CD4-positive, alpha-beta T cell treated with Interleukin-12 subunit alpha and Interleukin-12 subunit beta, for 1 hour (primary cell): ENCODE measurements at places on chromosomes 1 and 21.

- no peak for DNase-seq
These were observed 19.9 kb upstream of the LPAR3 start for GRCh38 chr1:84912726-84913554.

DNA sequence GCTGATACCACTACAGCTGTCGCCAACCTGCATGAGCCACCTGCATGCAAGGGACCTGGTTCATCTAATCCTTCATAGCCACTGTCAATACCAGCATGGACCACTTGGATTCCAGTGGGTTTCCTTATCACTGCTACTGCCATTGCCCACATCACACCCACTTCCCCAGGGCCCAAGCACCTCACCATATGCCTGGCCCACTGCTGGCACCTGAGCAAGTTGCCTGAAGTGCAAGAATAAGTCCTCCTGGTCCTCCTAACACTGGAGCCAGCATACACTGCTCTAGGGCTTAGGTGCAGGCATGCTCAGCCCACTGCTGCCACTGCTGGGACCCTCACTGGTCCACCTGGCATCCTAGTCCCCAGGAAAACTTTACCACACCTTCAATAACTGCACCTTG lies 1136.8 kb upstream of the ADGRL4 start:
- no peak for DNase-seq

DNA sequence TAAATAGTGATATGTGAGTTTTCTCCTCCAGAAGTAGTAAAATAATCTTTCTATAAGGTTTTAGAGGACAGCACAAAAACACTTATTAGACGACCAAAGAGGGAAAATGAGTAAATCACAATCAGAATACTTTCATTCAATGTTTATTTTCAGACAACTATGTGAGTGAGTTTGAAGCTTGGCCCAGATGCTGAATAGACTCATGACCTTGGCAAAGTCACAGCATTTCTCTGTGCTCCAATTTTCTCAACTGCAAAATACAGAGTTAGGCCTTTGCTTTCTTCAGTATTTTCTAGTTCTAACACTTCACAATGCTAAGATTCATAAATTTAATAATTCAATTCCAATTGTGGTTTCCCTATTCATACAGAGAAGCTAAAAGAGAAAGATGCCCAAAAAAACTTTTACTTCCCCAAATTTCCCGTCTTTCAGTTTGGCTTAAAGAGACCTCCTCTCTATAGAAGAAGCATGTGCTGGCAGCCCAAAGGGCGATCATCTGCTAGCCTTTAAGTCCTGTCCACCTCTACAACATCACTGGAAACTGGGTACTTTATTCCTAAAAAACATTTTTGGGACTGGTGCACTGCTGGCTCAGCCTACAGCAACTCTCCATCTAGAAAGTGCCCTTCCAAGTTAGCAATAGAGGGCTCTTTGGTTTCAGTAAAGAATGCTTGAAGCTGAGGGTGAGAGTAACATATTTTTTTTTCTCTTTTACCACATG lies 116.8 kb upstream of the GORAB start:
- DNase-seq: no peak

DNA sequence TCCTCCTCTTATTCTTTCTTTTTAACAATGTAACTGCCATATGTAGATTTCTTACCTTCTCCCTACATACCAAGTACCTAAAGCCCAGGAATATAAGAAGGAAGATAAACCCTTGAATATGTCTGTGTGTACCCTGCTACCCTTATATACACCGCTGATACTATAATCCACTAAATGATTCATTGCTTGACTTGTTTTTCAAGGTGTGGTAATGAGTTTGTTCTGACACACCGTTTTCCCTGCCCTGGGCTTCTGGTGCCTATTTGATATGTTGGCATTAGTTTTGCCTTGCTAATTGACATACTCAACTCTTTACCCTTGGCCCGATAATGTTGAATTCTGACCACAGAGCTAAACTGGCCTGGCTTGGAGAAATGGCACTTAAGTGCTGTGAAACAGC lies 64.3 kb downstream of the IL23R start:
- no peak for DNase-seq

- no peak for DNase-seq
These were observed 22.5 kb upstream of the ZNF648 start for GRCh38 chr1:182083851-182084486.

DNA sequence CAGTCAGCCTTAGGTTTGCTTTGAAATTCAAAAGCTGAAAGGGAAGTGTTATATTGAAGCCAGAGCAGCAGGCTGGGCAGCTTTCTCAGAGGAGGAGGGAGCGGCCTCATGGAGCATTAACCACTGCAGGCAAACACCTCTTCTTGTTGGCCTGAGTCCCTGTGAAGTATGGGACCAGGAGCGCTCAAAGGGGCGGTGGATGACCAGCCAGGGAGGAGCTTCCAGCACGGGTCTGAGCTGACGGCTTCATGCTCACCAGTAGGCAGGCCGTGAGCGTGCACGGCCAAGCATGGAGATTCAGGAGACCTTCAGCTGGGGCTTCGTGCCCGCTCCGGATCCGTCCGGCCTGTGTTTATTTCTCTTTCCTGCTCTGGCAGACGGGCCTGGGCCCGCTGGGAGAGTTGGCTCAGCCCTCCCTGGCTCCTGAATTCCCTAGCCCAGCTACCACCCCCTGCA lies 245.2 kb downstream of the TRABD2B start:
- DNase-seq: no peak

DNA sequence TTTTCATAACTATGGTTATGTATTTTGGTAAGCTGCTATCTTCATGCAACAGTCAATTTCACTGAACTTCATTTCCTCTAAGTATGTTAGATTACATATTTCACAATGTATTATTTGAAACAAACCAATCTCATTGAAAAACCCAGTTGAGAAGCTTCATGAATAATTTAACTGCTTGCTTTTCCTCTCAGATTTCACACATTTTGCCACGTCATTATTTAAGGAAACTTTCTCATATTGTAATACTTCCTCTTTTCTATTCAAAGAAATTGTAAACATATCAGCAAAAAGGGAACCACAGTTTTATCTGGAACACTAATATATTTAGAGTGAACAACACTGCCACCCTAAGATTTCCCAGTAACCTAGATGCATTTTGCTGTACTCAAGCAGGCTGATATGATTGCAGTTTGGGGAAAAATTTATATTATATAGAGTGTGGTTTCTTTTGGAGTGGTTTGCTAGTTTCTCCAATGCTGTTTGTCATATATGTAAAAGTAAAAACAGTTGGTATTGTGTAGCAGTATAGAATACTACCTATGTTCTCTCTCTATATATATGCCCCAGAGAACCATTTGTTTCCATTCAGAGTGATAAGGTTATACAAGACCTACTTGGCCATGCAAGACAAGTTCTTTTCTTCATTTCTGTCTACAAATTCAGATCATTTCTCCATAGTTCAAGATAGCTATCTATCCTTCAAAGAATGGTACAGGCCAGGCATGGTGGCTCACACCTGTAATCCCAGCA lies 28.4 kb upstream of the AHCTF1 start:
- DNase-seq: peak; percentile 10

DNA sequence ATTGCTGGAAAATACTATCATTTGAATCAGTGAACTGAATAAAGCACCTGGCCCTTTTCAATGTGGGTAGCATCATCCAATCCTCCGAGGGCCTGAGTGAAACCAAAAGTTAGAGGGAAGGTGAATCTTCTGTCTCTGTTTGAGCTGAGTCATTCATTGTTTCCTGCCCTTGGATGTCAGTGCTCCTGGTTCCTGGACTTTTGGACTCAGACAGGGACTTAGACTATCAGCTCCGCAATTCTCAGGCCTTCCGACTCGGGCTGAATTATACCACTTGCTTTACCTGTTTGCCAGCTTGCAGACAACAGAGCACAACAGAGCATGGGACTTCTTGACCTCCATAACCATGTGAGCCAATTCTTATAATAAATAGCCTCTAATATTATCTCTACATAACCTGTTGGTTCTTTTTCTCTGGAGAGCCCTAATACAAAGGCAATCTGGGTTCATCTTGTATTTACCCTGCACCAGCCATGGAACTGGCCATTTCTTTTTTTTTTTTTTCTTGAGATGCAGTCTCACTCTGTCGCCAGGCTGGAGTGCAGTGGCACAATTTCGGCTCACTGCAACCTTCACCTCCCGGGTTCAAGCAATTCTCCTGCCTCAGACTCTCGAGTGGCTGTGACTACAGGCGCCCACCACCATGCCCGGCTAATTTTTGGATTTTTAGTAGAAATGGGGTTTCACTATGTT lies 19.2 kb upstream of the VASH2 start:
- no peak for DNase-seq

DNA sequence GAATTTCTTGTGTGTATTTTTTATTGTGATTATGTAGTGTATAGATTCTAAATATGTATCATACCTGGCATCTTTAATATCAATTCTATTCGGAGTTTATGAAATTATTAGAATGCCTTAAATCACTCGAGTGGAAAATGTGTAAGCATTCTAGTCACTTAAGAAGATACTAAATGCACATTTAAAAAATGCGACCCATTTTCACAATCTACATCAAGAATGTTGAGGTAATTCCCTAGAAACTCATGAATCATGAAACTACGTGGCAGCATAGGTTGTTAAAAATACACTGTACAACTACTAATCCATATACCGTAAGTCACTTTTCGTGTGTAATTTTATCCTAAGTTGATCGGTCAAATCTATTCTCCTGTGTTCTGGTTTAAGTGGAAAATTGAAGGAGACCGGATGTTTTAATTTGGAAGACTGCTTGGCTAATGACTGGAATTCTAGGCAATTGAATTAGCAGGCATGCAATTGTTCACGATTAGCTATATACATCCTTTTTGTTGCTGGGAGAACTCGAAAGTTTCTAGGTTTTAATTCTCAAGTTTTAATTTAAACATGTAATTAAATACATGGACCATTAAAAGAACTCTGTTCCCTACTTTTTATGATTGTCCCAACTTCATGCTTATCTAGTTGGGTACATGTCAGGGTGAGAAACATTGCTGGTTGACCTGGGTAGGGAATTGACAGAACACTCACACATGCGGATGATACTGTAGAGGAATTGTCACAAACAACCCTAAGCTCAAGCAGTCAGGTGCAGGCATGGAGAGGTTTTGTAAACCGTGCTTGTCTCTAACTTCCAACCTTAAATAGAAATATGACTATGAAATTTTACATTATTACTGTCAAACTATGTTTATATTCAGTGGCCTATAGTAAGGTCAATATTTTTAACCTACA lies 6.6 kb downstream of the ZBTB18 start:
- DNase-seq: no peak

GRCh38 chr1:233389169-233389568 lies 61.6 kb downstream of the MAP3K21 start:
- DNase-seq: no peak

DNA sequence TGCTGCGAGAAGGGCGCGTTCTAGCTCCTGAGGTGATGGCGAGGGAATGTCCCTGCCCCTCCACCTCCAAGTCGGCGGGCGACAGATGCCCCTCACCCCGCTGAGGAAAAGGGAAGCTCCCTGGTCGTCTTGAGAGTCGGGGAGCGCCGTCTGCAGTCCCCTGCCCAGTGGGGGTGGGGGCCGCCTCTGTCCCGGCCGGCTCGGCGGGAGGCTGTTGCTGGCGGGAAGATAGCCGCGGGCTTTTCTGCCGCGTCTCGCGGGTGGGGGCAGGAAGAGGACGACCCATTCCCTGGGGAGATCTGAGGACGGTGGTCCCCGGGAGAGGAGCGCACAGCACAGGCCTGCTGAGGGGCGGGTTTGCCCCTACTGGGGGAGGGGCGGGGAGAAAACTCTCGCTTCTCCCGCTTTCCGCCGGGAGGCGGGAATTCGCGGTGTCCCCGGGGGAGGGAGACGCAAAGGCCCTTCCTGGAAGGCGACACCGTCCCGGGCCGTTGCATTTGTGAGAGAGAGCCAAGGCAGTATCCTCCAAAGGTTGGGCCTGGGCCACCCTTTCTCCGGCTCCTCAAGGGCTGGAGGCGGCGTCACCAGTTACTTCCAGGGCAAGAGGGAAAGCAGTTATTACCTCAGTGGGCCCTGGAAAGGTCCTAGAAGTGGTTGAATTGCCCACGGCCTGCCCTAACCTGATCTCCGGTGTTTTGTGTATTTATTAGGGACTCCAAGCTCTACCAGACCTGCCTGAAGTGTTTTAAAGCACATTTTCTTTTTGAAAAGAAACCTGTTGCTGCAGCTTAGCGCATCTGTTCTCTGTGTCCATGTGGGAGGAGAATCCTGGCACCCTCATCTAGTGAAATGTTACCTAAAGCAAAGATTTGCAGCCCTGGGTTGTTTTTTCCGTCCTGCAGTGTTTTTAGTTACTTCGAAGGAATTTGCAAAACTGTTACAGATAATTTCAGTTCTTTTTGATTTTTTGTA lies 648 bp downstream of the S100PBP start:
- peak; percentile 24 for DNase-seq

DNA sequence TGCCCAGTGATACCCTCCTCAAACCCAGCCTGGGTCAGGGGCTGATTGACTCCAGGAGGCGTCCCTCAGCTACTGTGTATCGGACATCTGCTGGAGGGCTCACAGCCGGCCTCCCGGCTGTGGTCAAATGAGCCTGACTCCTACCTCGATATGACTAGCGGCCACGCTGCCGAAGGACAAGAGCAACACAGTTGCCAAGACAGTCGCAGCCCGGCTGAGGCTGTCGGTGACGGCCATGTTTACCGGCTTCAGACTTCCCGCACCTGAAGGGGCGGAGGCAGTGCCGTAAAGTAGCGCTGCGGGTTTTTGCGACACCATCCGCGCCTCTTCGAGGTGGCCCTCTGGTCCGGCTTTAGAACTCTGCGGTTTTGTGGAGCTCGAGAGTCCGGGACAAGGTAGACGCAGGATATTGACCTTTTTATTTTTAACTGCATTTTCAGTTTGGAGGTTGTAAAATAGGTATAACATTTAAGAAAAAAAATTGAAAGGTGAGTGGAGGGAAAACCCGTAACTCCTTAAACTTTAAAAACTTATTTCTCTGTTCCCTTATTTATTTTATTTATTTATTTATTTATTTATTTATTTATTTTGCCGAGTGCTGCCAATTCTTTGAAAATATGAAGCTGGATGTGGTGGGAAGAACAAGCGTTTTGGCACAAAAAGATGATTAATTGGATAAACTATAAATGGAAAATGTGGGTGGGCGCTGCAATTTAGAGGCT lies at the start of gene PIGK:
TSS of gene PIGK (minus strand) at position 265 of the 722 bp plus-strand sequence. CDS start at position 237, 28 bp downstream.
- peak; percentile 89 for DNase-seq

DNA sequence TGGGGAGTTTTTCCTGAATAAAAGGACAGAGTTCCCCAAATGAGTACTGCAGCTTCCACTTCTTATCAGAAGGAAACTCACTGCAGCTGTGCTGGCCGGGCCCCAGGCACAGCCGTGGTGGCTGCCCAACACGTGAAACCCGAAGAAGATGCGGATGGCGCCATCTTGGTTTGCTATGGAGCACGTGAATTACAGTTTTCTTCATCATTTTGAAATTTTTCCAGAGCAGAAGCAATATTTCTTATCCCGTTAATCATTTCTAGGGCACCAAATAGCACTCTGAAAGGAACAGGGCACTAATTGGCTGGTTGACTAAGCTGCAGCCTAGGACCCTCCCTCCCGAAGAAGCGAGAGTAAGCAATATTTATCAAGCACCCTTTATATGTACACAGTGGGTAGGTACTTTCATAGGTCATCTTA lies 63.2 kb upstream of the EPS8L3 start:
- DNase-seq: no peak

DNA sequence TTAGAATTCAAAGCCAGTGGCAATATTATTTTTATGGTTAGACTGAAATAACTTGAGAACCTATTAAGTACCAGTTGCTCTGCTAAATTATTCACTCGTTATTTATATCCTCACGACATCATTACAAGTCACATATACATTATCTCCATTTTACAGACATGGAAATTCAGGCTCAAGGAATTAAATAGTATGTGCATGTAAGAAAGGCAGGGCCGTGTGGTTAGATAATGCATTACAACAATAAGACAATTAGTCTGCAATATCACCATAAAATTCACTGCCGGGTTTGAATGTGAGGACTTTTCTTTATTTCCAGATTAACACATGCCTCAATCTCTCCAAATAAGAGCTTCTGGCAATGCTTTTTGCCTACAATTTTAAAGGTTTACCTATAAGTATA lies 523.4 kb downstream of the PTBP2 start:
- no peak for DNase-seq
